Ovary (tissue), 10 donors: ENCODE measurements at places on chromosomes 7 and 10. TPM values are rescaled to one million over a fixed set of nuclear protein-coding genes. Genes with fewer than 3 reads are reported as not detected.

The AKR1B15 gene
- total RNA-seq, result 0.22 TPM

GRCh38 chr10:110408203-110408871 lies 89.4 kb upstream of the DUSP5 start:
- DNase-seq, result no peak

The CFAP58 gene
- total RNA-seq, result 0.60 TPM

DNA sequence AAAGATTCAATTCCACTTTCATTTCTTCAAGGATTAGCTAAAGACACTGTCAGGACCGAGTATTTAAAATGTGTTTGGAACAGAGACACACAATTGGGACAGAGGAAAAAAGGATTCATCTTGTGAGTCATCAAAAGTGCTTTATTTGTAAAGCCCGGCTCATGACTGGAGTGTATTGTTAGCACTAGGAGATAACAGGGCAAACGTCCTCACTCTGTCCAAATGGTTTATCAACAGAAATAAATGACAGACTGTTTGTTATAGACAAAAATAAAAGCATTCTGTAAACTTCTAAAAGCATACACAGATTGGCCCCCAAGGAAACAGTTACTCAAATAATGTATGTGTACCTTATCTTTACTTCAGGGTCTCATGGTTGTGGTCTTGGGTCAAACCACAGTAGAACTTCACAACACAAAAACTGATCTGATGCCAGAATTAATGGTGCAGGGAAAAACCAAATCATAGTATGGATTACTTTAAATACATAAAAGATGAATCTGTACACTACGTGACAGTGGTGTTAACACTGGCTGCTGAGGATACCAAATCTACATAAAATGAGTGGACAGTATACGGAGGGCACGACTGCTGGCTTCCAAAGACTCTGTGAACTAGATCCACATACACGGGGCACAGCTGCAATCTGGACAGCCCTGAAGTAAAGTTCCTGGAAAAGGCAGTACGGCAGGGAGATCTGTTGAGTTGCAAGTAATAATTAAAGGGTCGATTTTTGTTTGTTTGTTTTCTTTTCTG lies 179.4 kb downstream of the PIP4K2A start:
- no peak for DNase-seq

The MEIG1 gene
- total RNA-seq, result 0.69 TPM

GRCh38 chr10:5416981-5417380 lies 4.6 kb downstream of the NET1 start:
- DNase-seq, result no peak

- no peak for DNase-seq
Measured at GRCh38 chr7:29346231-29346978, 151.8 kb downstream of the CHN2 start.

The TMEM229A gene
- 0.92 TPM for total RNA-seq

- no peak for DNase-seq
Measured at GRCh38 chr10:131199646-131200045, 111.9 kb downstream of the TCERG1L start.

DNA sequence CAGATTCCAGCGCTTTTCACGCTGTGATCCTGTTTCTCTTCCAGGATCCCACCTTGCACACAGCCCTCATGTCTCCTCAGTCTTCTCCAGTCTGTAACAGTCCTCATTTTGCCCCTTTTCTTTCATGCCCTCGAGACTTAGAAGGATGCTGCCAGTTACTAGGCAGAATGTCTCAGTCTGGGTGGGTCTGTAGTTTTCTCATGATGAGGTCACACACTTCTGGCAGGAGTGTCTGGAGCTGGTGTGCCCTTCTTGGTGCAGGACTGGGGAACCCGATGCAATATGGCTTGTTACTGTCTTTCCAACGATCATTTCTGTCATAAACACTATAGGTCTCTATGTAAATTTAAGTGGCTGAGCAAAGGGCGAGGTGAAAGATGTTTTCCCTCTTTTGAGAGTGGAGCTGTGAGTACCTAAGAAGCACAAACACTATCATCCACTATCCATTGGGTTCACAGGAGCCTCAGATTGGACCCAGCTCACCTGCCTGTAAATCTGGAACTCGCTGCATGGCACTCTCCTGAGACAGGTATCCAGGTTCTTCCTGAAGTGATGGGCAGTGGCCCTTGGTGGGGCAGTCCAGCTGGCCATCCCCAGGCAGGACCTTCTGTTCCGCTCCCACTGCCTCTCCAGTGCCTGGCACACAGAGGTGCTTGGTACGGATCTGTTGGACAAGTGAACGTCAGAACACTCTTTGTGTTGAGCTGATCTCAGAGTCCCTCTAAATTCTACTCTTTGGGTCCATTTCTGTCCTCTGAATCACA lies 64.3 kb upstream of the ZNF32 start:
- DNase-seq, result no peak

GRCh38 chr10:49369216-49370162 lies 26.4 kb downstream of the DRGX start:
- DNase-seq, result no peak

DNA sequence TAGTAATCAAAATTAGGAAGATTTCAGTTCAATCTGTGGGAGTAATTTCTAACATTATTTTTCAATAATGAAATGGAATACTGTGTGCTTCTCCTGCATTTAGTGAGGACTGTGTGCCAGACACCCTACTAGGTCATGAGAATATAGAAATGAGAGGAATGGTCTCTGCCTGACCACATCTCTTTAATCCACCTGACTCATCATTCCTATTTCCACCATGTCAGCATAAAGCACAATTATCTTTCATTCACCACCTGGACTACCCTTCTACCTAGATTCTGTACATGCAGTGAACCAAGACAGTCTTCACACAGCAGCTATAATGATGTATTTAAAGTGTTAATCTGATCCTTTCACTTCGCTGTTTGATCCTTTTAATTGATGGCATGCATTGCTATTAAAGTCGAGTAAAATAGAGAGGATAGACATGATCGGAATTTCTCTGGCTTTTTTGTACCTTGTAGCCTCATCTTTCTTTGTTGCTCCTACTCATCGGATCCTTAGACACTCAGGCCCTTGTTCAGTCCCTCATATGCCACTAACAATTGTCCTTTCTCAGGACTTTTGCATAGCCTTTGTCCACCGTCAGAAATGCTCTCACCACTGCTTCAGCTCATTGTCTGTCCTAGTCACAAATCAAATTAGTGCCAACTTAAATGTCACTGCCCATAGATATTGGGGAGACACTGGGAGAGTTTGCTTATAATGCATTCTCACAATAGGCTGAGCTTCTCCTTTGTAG lies 1037.1 kb downstream of the REEP3 start:
- no peak for DNase-seq

The DCLRE1C gene
- total RNA-seq, result 7.0 TPM

The C7orf57 gene
- not detected for total RNA-seq

- DNase-seq, result no peak
Measured at GRCh38 chr10:13516176-13516575, 12.6 kb downstream of the BEND7 start.

DNA sequence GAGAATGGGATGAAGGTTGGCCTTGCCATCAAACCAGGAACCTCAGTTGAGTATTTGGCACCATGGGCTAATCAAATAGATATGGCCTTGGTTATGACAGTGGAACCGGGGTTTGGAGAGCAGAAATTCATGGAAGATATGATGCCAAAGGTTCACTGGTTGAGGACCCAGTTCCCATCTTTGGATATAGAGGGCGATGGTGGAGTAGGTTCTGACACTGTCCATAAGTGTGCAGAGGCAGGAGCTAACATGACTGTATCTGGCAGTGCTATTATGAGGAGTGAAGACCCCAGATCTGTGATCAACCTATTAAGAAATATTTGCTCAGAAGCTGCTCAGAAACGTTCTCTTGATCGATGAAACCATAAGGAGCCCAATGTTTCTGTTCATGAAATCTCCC lies 637 bp downstream of the RPEL1 start:
- DNase-seq, result no peak

The VSTM2A gene
- total RNA-seq, result not detected

GRCh38 chr7:92714767-92715166 lies 121.6 kb downstream of the CDK6 start:
- DNase-seq, result no peak
